Fibroblast of skin of right biceps (primary cell): ENCODE measurements at places on chromosomes 7 and 10.

DNA sequence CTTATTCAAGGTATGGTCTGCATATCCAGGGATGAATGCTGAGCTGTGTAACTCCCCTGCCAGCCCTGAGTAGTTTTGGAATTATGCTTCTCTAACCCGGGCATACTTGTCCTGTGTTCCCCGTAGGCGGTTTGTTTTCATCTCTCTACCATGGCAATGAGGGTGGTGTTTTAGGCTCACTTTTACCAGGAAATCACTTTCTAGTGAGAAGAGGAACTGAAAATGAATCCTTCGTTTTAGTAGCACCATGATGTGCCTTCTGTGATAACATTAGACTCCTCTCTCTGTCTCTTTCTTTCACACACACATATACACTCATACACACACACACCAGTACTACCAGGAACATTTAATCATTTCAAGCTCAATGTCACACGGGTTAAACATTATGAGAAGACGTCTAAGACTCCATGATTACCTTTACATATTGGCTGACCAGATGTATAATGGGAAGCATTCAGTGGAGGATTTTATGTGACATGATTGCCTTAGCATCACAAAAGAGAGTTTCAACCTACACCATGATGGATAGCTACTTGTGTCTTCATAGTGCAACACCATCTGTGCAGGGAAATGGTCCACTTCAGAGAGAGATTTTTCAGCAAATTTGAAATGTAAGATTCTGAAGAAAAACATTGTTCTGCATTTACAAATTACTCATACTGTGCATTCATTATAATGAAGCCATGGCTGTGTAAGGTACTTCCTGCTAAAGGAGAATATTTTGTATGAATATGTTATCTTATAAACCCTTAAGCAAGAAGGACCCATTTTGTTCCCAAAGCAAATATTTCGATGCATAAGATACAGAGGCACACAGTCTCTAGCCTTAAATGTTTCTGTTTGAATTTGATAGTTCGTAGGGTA, 31.0 kb upstream of the PFKP start:
- no peak for DNase-seq

- no peak for DNase-seq
These were observed 37.7 kb downstream of the MALSU1 start for GRCh38 chr7:23336799-23337283.

DNA sequence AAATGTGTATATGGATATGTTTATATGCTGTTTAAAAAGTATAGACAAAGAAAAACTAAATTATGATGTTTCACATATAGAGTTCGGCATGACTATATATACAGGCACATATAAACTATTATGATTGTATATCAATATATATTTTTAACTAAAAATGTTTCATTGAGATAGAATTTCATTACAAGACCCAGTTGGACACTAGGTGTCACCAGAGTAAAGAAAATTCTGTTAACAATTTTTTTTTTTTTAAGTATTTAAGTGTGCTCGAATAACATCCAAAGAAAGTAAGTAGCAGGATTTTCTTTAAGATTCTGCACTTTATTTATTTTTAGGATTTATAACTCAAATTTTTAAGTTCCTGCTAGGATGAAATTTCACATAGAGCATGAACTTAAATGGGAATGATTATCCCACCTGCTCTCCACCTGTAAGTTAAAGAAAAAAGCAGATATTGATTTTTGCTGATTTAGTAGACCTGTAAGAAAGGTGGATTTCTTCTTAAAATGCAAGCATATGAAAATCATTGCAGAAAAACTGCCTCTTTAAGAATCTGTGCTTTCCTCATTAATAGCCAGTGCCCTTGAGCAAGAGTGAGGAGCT, 961.5 kb downstream of the PCDH15 start:
- DNase-seq = peak; percentile 11

DNA sequence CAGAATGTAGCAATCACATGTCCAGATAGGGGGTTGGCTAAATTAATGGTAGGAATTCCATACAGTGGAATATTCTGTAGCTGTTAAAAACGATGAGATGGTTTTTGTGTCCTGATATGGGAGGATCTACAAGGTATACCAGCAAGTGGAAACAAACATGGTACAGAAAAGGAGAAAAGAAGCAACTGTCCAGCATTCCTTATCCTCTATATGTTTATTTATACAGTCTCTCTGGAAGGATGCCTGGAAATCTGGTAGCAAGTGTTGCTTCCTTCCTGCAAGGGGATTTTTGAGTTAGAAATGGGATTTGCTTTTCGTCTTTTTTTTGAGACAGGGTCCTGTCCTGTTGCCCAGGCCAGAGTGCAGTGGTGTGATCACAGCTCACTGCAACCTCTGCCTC, 19.3 kb downstream of the IL15RA start:
- peak; percentile 58 for DNase-seq

DNA sequence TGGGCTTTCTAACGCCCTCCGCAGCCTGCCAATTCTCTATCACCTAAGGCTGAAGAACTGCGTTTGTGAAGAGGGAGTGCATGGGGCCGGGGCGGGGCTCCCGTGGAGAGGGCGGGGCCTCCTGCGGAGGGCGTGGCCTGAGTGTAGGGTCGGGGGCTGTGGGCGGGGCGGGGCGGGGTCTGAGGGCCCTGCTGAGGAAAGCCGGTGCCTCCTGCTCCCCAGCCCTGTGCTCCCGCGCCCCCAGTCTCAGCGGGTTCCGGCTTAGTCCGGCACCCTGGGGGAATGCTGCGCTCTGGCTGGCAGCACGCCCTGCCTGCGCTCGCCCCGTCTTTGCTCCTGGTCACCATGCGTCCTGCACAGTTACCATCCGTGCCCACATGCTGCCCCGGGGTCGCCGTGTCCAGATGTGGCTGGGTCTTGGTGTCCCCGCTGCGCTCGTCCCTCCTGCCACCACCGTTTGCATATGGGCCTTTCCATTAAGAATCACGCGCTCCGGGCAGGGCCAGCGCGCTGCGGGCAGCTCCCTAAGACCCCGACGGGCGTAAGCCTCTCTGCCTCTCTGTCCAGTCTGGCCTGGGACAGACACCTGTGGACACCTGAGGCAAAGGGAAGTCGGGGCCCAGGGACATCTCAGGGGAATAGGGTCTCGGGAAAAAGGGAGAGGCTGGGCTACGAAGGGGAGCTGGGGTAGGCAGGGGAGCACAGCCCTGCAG, 144.0 kb upstream of the RET start:
- no peak for DNase-seq

DNA sequence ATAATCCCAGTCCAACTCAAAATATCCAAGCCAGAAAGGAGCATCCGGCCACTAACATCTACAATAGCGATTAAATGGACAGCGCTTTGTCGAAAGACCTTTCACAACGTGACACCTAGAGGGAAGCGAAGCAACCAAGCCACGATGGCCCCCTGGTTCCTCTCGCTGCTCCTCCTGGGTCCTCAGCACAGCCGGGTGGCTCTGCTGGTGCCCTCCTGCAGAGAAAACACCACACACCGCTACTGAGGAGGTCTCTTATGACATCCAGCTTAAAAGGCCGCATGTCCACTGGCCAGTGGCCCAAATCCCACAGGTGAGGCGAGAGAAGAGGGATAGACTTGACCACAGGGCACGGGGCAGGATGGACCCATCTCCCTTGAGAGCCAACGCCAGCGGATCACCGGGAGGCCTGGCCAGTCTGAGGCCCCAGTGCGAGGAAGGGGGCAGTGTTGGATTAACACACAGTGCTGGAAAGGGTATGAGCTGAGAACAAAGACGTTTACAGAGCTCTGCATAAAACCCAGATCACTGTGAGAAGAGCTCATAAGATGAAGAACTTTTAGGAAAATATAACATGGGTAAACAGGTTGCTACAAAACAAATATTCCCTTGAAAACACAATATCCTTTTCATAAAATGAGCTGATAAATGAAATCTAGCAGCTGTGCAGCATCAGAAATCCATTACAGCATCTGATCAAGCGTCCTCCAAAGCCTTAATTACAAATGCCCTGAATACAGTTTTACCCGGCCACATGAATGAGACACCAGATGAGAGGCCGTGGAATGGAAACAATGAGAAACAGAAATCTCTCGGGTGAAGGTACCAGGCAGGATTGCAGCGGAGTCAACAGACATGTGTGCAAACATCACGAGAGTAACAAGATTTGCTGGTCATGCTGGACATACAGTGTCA, 236.7 kb downstream of the DIP2C start:
- peak; percentile 18 for DNase-seq

DNA sequence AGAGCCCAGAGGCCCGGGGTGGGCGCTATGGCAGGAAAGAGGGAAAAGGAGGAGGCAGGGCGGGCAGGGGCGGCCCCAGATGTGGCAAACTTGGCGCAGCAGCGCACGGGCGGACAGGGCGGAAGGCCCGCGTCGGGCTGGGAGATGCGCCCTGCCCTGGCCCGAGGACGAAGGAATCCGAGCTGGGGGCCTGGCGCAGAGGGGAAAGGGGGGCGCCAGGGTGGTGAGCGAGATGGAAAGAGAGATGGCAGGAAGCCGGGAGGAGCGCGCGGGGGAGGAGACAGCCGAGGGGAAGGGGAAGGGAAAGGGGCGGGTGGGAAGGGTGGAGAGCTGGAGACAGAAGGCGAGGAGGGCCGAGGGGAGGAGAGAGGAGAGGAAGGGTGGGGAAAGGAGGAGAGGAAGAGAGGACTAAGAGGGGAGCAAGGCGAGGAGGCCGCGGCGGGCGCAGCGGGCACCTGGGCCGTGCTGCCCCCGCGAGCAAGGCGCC, at the start of gene MARVELD1:
Gene MARVELD1, plus strand, starts transcription at position 392 of the 487 bp plus-strand sequence. CDS start 147 bp downstream, outside the sequence.
- peak; percentile 92 for DNase-seq

DNA sequence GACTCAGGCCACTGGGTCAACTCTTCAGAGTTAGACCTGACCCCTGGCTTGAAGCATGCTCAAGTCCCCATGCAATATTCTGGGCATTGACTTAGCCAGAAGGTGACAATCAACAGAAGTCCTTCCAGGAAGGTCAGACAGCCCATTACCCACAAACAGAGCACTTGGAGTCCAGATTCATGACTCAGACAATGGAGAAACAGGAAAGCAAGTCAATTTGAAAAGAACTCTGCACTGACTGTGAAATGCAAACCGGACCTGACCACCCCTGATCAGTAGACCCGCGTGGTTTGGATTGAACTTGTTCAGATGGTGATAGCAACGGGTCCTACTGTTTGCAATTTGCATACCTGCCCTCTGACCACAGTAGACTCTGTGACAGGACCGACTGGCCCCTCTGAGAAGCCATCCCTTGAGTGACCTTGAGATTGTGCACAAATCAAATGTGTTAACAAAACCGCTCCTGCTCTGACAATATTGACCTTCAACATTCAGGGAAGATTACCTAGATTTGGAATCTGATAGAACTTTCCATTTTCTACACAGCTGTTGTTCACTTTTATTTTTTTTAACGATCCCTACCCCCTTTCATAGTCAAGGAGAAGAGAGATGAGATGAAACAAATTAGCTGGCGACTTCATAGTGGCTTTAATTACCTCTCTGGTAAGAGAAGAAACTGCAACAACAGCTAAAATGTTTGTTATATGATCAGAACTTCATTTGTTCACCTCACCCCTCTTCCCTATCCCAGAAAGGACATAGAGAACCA, 138.7 kb downstream of the NRP1 start:
- DNase-seq = peak; percentile 37

- DNase-seq = no peak
These were observed 95.8 kb downstream of the PARD3 start for GRCh38 chr10:34719328-34719727.

GRCh38 chr7:40546616-40547501, 412.1 kb downstream of the SUGCT start:
- DNase-seq = peak; percentile 17

- no peak for DNase-seq
These were observed 14.5 kb upstream of the PYROXD2 start for GRCh38 chr10:98429320-98430072.

GRCh38 chr10:11218395-11218794, 200.7 kb downstream of the CELF2 start:
- no peak for DNase-seq

GRCh38 chr10:25465582-25466372, 291.0 kb downstream of the GPR158 start:
- DNase-seq = no peak

DNA sequence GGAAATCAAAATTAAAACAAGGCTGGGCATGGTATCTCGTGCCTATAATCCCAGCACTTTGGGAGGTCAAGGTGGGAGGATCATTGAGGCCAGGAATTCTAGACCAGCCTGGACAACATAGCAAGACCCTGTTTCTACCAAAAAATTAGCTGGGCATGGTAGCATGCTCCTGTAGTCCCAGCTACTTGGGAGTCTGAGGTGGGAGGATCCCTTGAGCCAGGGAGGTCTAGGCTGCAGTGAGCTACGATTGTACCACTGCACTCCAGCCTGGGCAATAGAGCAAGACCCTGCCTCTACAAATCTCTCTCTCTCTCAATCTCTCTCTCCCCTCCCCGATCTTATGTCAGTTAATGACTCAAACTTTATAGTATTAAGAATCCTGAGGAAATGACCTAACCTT, 3.8 kb downstream of the KPNA7 start:
- no peak for DNase-seq

DNA sequence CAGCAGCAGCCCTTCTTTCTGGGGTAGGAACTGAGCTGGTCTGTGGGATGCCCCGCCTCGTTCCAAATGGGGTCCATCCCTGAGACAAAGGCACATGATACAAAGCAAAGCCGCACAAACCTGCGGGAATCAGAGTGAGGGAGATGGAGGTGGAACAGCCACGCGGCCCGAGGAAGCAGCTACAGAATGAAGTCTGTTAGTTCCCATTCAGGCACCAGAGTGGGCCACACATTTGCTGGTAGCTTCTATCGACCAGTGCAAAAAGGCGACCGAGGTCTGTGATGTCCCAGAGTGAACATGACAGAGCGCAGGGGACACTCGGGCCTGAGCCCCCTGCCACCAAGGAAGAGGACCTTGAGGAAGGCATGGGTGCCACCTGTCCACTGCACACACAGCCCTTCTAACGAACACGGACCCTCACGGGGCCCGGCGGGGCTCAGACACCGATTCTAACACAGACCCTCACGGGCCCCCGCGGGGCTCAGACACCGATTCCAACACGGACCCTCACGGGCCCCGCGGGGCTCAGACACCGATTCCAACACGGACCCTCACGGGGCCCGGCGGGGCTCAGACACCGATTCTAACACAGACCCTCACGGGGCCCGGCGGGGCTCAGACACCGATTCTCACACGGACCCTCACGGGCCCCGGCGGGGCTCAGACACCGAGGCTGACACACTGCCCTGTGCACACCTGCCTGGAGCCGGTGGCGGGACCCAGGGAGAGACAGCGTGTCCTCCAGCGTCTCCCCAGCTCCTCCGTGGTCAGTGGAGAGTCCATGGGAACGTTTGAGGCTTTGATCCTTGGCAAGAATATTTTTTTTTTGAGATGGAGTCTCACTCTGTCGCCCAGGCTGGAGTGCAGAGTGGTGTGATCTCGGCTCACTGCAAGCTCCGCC, 32.8 kb upstream of the FAM20C start:
- DNase-seq = no peak

GRCh38 chr10:132787495-132788179, 1.7 kb upstream of the NKX6-2 start:
- no peak for DNase-seq

GRCh38 chr10:58813573-58813972, 300.9 kb downstream of the BICC1 start:
- DNase-seq = no peak

- DNase-seq = peak; percentile 67
These were observed 94.9 kb downstream of the LYZL2 start for GRCh38 chr10:30534465-30535144.

DNA sequence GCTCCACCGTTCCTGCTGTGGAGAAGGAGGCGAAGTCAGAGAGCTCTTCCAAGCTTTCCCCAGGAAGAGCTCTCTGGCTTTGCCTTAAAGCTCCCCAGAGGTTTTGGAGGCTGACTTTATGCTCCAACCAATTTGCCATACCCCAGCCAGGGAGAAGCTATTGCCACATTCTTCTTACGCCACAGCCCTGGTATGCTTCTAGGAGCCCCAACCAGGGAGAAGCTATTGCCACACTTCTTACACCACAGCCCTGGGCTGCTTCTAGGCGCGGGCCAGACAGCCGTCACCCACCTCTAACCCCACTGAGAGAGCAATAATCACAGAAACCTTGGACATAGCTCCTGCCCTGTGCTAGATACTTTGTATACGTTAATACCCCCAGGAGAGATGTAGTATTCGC, 951 bp downstream of the ELOVL3 start:
- DNase-seq = peak; percentile 51
